ENCODE measurements at places on chromosomes 4 and X.

- peak; percentile 69 for DNase-seq
These were observed 12.3 kb downstream of the MID1 start for GRCh38 chrX:10608099-10608498.

DNA sequence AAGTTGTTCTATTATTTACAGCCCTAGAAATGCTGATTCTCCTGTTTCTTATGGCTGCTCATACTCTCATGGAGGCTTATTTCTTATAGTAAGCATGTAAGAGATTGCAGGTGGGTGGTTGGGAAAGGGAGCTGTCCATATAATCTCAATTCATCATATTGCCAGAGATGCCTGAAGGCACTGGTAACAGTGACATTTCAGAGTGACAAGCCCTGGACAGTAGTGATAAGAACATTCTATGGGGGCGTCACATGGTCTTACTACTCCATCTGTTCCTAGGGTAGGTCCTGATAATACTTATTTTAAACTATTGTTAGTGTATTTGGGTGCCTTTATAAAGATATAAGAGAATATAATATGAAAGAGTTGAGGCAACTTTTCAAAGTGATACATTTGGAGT, 171.5 kb downstream of the CFAP299 start:
- DNase-seq = no peak

DNA sequence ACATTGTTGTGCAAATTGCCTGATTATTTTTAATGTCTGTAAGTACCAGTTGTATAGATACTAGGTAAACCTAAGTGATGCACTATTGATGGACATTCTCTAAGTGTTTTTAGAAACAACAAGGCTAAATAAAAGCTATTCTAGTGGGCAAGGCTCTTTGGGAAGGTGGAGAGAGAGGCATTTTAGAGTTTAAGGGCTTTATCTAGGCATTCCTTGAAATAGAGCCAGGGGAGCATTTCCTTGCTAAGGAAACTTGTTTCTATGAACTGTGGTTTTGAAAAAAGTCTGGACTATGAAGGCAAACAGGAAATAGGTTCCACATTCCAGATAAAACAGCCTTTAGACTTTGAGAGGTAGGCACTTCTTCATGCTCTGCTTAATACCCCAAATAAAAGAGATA, 23.8 kb downstream of the BMX start:
- no peak for DNase-seq

GRCh38 chrX:41971346-41971745, 48.0 kb upstream of the CASK start:
- no peak for DNase-seq

GRCh38 chr4:183424109-183424744, 20.2 kb upstream of the CDKN2AIP start:
- DNase-seq = no peak

Data from fibroblast of the conjunctiva (primary cell).